ENCODE measurements at places on chromosomes 3 and 15. TPM values are rescaled to one million over a fixed set of nuclear protein-coding genes. Genes with fewer than 3 reads are reported as not detected.

VGLL3 gene
- total RNA-seq = 55.3 TPM

EPHA6 gene
- 0.26 TPM for total RNA-seq

- no peaks in the 10 kb centered on the region for H3K36me3 ChIP-seq
- DNase-seq = no peak
- no peaks in the 10 kb centered on the region for H3K27me3 ChIP-seq
- H3K27ac ChIP-seq = no peak overlapping the region
- no peak overlapping the region for H3K4me3 ChIP-seq
Observed at GRCh38 chr15:80830677-80831076, 51.5 kb downstream of the CEMIP start.

CHRNB4 gene
- not detected for total RNA-seq

DUT gene
- total RNA-seq = 78.9 TPM

SCAANT1 gene
- total RNA-seq = not detected

Data from left lung (tissue), 14 donors.